T1000 (cell line): ENCODE measurements at places on chromosomes 7 and 10.

DNA sequence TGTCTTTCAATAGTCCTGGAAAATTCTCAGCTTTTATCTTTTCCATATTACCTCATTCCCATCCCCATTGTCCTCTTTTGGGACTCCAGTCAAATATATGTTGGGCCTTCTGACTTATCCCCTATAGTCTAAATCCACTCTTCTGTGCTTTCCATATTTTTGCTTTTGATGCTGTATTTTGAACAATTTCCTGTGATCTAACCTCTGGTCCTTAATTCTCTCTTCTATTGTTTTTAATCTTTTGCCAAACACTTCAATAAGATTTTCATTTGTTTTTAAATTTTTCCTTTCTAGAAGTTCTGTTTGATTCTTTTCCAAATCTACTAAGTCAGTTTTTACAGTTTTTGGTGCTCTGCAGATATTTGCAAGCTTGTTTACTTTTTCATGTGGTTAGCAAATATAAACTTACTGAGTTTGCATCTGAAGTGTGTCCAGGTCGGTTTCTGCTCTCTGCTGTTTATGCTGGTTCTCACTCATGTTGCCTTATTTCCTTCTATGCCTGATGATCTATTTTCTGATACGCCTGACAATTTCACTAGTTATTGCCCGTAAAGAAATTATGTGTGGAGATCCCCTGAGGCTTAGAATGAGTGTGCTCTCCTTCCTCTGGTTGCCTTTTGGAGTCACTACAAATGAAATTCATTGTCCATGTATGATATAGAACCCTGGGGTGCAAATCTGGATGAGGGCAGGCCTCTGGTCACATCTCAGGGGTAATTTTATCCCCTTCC lies 110.4 kb downstream of the RBM20 start:
- no peak for DNase-seq

GRCh38 chr10:6562221-6562620 lies 17.9 kb downstream of the PRKCQ start:
- no peak for DNase-seq

DNA sequence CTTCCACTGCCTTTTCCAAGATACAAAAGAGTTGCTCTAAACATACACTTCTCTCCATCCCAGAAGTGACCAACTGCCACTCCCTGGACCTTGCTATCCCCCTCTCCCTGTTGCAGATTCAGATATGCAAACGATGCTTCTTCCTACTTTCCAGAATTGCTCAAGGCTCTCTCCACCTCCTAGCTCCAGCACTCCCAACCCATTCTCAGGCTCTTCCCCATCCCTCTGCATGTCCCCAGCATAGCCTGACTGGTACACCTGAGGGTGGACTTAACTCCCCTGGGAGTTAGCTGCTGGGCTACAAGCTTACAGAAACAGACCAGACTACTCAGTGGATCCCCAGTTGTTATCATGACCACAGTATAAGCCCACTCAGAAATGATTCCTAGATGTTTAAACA lies 27.6 kb downstream of the MKRN1 start:
- no peak for DNase-seq

- DNase-seq, result no peak
These were observed 141.3 kb upstream of the KLF14 start for GRCh38 chr7:130875265-130875741.

GRCh38 chr7:15947754-15948153 lies 261.3 kb upstream of the MEOX2 start:
- no peak for DNase-seq

DNA sequence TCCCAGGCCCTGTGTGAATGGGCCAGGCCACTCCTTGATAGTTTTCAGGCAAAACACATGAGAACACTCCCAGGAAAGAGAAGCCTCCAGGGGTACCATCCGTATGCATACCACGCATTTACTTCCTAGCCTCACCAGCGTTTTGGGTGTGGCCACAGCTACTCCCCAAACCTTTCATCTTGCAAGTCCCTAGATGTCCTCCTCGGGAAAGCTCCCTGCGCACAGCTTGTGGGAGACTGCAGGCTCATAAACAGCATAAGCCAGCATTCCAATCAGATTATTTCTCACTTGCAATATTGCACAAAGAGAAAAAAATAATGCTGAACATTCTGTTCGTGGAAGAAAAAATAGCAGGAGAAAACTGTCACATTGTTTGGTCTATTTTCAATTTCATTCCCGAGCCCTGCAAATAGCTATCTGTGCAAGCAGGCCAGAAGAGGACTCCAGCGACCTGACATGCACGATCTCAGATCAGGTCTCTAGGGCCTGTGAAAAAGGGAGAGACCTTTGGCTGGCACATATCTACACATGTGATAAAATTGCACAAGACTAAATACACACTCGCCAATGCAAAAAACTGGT lies 175.6 kb downstream of the PLXNA4 start:
- no peak for DNase-seq

DNA sequence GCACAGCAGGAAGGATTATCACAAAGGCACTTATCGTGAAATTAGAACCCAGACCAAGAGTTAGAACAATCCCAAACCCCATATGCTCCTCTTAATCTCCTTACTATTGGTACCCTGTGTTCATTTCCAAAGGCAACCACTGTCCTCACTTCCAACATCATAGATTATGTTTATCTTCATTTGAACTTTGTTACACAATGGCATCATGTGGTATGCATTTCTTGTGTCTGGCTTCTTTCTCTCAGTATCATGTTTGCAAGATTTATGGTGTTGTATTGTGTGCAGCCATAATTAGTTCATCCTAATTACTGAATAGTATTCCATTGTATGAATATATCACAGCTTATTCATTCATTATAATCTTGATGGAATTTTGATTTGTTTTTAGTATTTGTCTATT lies 124.6 kb upstream of the SEC61G start:
- DNase-seq, result no peak

- no peak for DNase-seq
These were observed 222.5 kb downstream of the USP6NL start for GRCh38 chr10:11388996-11389395.
